ENCODE measurements at places on chromosomes 1 and 21.

DNA sequence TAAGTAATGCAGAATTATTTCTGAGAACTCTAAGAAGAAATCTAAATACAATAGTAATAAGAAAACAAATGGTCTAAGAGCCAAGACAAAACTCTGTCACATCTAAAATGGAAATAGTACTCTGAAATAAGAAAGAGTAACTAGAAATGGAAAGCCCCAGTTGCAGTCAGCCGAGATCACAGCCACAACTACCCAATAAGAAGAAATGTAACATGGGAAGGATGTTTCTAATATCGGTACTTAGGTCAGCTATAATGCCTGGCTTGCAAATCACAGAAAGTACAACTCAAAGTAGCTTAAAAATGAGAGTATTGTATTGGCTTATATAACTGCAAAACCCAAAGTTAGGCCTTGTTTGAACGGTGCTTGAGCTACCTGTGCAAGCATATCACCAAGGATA is 58.6 kb upstream of the USP25 start:
- DNase-seq: no peak

- no peak for DNase-seq
Measured at GRCh38 chr1:56561227-56562019, 17.9 kb downstream of the PLPP3 start.

DNA sequence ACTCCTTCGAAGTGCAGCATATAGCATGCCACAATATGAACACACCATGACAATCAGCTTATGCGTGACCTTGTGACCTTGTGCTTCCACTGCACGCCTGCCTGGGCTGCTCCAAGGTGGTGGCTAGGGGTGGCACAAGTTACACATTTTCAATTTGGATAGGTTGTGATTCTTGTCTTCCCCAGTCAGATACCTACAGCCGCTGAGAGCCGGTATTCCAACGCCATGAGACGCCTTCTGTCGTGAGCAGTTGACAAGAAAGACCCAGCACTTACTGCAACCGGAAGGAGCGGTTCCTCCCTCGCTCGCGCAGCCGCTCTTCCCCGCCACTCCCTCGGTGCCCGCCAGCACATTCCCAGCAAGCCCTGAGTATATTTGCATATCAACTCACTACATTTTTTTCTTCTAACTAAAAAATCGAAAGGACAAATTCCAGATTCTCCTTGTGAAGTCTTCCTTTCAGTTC is 359 bp upstream of the RNU11 start:
- peak; percentile 95 for DNase-seq

DNA sequence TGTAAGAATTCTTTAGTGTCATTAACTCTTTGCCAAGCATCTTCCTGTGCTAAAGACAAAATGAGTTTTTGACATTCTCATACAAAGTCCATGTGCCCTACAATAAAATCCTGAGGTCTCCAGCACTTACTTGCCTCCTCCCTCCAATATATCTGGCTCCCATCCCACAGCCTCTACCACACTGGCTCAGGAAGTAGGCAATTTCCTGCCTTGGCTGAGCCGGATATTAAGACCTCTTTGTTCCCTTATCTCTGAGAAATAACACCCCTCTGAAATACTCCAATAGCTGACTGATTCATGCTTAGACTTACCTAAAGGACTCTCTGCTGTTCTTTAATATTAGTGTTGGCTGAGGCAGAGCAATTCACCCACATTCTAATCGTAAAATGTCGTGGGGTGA is 37.6 kb upstream of the GORAB start:
- DNase-seq: peak; percentile 10

GRCh38 chr1:115555446-115555845 is 86.3 kb upstream of the VANGL1 start:
- DNase-seq: no peak

GRCh38 chr21:36321325-36322082 is 1.5 kb downstream of the MORC3 start:
- DNase-seq: peak; percentile 39

- DNase-seq: no peak
Measured at GRCh38 chr1:211603713-211604112, 24.8 kb upstream of the SLC30A1 start.

DNA sequence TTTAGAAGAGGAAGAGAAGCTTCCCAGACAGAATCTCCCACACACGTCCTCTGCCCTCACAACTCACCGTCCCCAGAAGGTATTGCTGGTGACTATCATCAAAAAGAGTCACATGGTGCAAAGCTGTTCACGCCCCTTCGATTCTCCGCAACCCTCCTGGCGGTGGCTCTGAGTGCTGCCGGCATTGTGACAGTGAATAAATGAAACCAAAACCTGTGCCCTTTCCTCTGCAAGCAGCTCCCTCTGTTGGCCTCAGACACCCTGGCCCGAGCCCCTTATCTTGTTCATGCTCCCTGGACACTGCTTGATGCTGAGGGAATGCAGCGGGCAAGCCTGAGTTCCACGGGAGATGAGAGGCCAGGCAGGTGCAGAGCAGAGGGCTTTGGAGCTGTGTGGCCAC is 510.3 kb downstream of the NPHP4 start:
- peak; percentile 48 for DNase-seq

GRCh38 chr1:106498238-106498637 is 558.2 kb upstream of the PRMT6 start:
- no peak for DNase-seq

- DNase-seq: no peak
Measured at GRCh38 chr21:35156293-35157278, 107.5 kb upstream of the RUNX1 start.

GRCh38 chr1:36055706-36056105 is 28.2 kb upstream of the TEKT2 start:
- DNase-seq: no peak

GRCh38 chr1:41320895-41321676 is 40.1 kb upstream of the FOXO6 start:
- no peak for DNase-seq

DNA sequence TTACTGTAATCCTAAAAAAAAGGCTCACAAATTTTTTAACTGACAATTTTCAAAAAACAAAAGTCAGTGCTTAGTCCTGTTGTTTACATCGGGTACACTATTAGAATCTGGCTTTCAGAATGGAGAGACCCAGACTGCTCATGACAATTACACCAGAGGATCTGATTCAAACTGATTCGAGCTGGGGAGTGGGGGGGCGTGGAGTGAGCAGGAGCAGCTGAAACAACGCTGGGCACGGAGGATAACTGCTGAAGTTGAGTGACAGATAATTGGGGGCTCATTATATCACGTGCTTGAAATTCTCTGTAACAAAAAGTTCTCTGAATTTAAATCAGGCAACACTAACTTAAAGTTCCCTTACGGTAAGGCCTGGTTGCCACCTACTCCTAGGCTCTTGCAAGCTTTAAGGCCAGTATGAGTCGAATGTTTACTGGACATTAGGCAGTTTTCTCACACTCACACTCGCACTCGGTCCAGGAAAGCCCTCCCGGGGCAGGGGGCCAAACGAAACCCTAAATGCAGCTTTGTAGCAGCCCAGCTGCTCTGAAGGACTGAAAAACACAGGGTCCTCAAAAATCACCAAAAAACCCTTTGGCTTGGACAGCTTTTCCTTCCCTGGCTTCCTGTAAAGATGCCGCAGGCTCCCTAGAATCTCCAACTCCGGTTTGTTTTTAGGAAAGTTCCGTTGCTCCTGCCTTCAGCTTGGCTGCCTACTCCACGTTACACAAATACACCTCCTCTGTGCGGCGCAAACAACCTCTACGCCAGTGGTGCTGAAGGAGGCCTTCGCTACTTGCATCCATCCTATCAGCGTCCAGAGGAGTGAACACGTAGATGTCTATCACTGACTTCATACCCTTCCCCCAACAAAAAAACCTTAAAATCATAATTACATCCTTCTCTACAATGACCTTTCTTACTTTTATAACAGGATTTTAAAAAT is 42.9 kb downstream of the CAPZB start:
- no peak for DNase-seq

DNA sequence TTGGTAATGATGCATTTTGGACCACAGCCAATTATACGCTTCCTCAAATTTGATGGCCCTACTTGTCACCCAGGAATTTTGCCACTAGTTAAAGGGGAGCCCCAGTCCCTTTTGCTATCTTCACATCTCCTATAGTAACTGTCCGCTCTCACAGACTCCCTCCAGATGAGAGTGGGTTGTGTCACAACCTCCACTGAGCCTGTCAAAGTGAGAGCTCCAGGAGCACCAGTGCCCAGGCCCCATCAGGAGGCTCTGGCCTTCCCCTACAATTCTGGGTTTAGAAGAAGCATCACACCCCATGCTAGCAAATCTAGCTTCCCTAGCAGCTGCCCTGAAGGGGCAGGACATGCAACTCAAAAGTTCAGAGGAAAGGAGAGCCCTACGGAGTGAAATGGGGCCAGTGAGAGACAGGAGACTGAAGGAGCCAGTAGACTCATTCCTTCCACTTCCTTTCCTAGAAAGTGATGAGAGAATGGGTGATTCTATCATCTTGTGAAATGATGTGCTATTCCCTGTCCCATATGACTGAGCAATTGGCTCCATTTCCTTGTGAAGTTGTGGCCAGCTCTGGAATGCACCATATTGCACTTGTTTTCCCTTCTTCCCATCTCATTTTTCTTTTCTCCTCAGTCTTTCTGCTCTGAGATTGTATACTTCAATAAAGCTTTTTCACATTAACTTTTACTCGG is 541.3 kb downstream of the DPYD start:
- DNase-seq: no peak

GRCh38 chr1:37265786-37266667 is 208.4 kb upstream of the ZC3H12A start:
- DNase-seq: no peak

GRCh38 chr1:207191776-207192175 is 87.7 kb downstream of the C4BPA start:
- no peak for DNase-seq

GRCh38 chr1:230901671-230902070 is 33.4 kb upstream of the C1orf198 start:
- no peak for DNase-seq

- no peak for DNase-seq
Measured at GRCh38 chr1:168728473-168729404, at the start of gene DPT. Gene DPT, minus strand, starts transcription at chr1:168729206. Its CDS starts 32 bp downstream, at chr1:168729174.

- DNase-seq: no peak
Measured at GRCh38 chr1:14516974-14517840, 81.3 kb upstream of the KAZN start.

Measured in SW480 (cell line).